ENCODE measurements at places on chromosomes 5 and 9.

GRCh38 chr9:100213730-100214477 lies 114.9 kb downstream of the INVS start:
- DNase-seq = no peak

GRCh38 chr5:10478436-10478835 lies 36.8 kb downstream of the ROPN1L start:
- no peak for DNase-seq

DNA sequence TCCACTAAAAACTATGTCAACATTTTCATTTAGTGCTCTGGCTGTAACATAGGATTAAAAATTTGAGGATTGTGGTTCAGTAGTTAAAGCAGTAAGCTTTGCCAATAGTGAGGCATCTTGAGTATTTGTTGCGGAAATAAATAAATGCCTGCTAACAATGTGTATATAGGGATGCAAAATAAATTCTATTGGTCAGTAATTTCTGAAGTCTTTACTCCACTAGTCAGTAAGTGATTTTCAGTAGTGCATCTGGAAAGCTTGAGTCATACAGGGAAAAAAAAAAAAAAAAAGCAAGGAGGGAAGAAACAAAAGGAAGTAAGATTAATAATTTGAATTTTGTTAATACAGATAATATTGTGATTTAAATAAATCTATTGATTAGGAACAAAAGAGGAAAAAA lies 21.0 kb downstream of the NIPBL start:
- no peak for DNase-seq

DNA sequence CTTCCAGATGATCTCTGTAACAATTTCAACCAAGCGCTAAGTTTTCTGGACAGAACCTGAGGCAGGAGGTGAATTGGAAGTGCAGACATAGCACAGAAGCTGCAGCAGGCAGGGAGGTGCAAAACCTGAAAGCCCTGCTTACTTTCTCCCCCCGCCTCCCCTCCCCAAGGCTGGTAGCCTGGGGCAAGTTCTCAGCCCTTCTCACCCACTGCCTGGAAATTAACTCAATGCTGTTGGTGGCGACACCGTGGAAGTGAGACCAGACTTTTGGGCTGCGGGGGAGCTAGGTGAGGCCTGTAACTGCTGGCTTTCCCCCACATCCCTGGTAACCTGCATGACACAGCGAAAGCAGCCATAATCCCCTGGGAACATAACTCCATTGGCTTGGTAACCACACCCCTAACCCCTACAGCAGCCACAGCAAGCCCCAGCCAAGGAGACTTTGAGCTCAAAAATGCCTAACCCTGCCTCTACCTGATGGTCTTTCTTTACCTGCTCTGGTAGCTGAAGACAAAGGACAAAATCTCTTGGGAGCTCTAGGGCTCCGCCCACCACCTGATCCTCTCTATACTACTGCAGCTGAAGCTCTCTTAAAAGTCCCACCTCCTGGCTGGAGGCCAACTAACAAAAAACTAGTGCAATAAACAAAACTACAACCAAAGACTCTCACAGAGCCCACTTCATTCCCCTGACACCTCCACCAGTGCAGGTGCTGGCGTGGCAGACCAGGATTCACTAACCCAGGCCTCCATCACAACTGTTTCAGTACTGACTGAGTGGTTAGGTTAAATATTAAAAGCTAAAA lies 11.9 kb upstream of the OR13C8 start:
- DNase-seq = no peak

- DNase-seq = no peak
These were observed 1.1 kb upstream of the TENT4A start for GRCh38 chr5:6712142-6712576.

GRCh38 chr5:146744068-146744745 lies 134.3 kb downstream of the PPP2R2B start:
- no peak for DNase-seq

GRCh38 chr5:95899829-95900228 lies 61.8 kb downstream of the ELL2 start:
- no peak for DNase-seq

GRCh38 chr9:130368631-130369103 lies 76.1 kb upstream of the ASS1 start:
- DNase-seq = no peak

DNA sequence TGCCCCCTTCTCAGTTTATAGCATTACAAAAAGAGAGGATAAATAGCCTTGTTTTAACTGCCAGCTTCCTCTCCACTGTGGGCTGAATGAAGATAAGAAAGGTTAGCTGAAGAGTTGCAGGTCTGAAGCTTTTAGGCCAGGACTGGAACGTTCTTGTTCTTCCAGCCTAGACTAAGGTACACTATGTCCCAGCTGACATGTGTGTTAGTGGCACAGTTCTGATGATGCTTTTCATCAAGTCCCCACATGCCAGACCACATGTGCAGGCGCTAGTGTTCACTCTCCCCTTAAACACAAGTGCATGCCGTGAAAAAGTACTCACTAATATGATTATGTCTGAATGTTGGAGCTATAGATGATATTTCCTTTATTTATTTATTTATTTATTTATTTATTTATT lies 40.7 kb downstream of the STXBP1 start:
- no peak for DNase-seq

- no peak for DNase-seq
These were observed 215.1 kb upstream of the DAPK1 start for GRCh38 chr9:87282538-87282937.

- DNase-seq = no peak
These were observed 185.3 kb upstream of the CDH6 start for GRCh38 chr5:31008231-31008630.

DNA sequence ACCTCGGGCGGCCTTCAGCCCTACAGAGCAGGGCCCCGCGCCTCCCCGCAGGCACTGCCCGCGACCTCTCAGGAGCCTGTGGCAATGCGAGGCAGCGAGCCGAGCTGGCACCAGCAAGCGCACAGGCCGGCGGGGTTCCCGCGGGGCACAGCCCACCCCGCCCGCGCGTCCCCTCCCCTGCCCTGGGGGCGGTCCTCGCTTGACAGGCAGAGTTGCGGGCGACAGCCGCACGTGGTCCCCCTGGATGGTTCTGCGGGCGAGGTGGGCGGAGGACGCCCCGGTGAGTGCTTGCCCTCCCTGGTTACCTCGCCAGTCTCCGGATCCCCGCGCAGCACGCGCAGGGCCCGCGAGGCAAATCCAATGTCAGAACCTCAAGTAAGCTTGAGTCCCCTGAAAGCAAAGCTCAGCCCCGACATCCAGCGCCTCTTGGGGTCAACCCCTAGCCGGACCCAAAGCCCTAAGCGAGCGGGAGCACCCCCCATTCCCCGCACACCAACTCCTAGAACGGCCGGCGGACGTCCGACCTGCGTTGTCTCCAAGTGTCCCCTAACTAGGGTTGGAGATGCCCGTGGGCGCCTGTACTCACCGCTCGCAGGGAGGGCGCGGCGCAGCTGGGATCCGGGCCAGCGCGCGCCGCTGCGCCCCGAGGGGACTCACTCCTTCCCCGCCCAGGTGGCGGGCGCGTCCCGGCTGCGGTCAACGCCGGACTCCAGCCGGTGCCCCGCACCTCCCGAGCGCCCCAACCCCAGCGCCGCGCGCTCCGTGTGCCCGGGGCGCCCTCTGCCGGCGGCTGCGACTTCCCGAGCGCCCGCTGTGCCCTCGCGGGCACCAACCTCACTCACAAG lies at the start of gene DRD1:
Gene DRD1, minus strand, starts transcription at position 123 of the 845 bp plus-strand sequence. CDS start 1,083 bp downstream, outside the sequence.
- DNase-seq = no peak

DNA sequence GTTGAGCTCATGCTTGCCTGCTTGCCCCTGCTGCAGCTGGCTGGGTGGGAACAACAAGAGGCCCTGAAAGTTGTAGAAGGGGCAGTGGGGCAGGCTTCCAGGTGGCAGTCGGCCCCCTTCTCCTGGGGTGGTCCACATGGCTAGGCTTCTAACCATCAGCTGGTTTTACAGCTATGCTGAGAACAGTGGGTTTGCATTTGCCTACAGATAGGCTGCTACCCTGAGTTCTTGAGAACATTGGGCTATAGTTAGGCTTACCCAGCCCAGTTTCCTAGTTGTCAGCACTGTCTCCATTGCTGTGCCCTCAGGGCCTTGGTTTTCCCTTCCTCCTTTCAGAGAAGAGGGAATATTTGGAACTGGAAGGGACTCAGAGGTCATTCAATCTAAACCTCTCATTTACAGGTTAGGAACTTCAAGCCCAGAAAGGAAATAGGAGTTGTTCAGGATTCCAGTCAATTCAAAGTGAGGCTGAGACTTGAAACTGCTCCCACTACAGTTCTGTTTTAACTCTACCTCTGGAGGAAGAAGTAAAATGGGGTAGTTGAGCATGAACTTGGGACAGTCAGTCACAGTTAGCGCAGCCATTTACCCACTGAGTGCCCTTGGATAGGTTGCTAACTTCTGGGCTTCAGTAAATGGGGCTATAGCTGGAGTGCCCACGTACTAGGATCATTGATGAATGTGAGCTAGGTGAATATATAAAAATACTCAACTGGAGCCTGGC lies 11.5 kb downstream of the LARP1 start:
- DNase-seq = no peak

GRCh38 chr5:68411161-68411560 lies 195.6 kb downstream of the PIK3R1 start:
- no peak for DNase-seq

GRCh38 chr5:150473673-150474358 lies 24.3 kb upstream of the RPS14 start:
- no peak for DNase-seq

GRCh38 chr9:88660611-88661010 lies 125.6 kb downstream of the NXNL2 start:
- DNase-seq = no peak

All from stimulated activated CD4-positive, alpha-beta T cell treated with anti-CD3 and anti-CD28 coated beads, Interleukin-1b, Interleukin-23, amount 100 ng/mL, for 1 hour (primary cell).